ENCODE measurements at places on chromosomes 3 and 15. TPM values are rescaled to one million over a fixed set of nuclear protein-coding genes. Genes with fewer than 3 reads are reported as not detected.

GRCh38 chr3:141303481-141304223 is 64.7 kb upstream of the ZBTB38 start:
- peak; percentile 71 for DNase-seq
- H3K36me3 ChIP-seq: peaks cover 16% of the 10 kb centered on the region
- no peaks in the 10 kb centered on the region for H3K27me3 ChIP-seq
- H3K27ac ChIP-seq: no peak overlapping the region
- H3K4me1 ChIP-seq: peaks cover 4% of the 10 kb centered on the region

DNA sequence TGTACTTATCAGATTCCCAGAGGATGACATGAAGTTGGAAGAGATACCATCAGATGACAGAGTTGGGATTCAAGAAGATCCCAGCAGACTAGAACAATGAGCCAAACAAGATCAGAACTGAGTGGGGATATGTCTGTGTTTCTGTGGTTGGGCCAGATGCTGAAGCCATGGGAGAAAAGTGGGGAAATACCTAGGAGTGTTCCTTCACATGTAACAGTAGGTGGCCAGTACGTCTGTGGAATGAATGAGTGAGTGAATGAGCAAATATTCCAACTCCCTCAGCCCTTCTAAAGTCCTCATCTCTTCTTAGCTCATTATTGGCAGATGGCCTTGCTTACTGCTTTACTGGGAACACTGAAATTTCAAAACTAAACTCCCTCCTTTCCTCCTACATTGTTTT is 32.2 kb upstream of the GREM1 start:
- no peak overlapping the region for H3K27ac ChIP-seq
- DNase-seq: no peak
- peaks cover 21% of the 10 kb centered on the region for H3K36me3 ChIP-seq
- no peak overlapping the region for H3K4me3 ChIP-seq
- H3K4me1 ChIP-seq: no peaks in the 10 kb centered on the region

- no peaks in the 10 kb centered on the region for H3K36me3 ChIP-seq
- H3K27ac ChIP-seq: no peak overlapping the region
These were observed 77.9 kb upstream of the PRR23C start for GRCh38 chr3:139122612-139123011.

- no peak overlapping the region for H3K4me3 ChIP-seq
- peaks cover 10% of the 10 kb centered on the region for H3K4me1 ChIP-seq
- H3K27ac ChIP-seq: no peak overlapping the region
- H3K36me3 ChIP-seq: peaks cover 27% of the 10 kb centered on the region
These were observed 8.9 kb downstream of the ICE2 start for GRCh38 chr15:60469893-60470641.

GRCh38 chr3:33173103-33173502 is 45.5 kb downstream of the SUSD5 start:
- H3K36me3 ChIP-seq: no peaks in the 10 kb centered on the region
- no peak overlapping the region for H3K27ac ChIP-seq
- peaks cover 4% of the 10 kb centered on the region for H3K4me1 ChIP-seq
- H3K4me3 ChIP-seq: no peak overlapping the region
- no peak for DNase-seq

DNA sequence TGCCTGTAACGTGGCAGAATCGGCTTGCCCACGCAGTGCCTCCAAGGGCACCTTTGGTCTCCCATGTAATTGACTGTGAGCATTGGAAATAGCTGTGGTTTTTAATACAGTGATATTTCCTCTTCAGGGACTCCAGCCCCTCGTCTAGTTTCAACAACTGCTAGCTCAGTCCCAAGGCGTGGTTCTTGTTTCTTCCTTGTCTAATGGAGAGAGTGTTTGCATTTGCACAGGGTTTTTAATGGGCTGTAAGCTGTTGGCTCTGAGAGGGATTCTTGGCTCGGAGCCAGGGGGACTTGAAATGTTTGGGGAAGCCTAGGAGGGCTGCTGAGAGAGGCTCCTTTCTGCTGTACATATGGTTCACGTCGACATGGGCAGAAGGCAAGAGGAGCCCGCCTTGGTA is 86.2 kb downstream of the THSD4 start:
- no peaks in the 10 kb centered on the region for H3K36me3 ChIP-seq
- no peak overlapping the region for H3K4me3 ChIP-seq
- no peak overlapping the region for H3K27ac ChIP-seq
- no peaks in the 10 kb centered on the region for H3K4me1 ChIP-seq
- DNase-seq: no peak
- H3K27me3 ChIP-seq: no peaks in the 10 kb centered on the region

- peaks cover 12% of the 10 kb centered on the region for H3K36me3 ChIP-seq
- no peak overlapping the region for H3K27ac ChIP-seq
- DNase-seq: no peak
These were observed 33.4 kb downstream of the UBXN7 start for GRCh38 chr3:196398782-196399181.

Gene TMEM207
- not detected for total RNA-seq

Gene KCNAB1
- 0.79 TPM for total RNA-seq

DNA sequence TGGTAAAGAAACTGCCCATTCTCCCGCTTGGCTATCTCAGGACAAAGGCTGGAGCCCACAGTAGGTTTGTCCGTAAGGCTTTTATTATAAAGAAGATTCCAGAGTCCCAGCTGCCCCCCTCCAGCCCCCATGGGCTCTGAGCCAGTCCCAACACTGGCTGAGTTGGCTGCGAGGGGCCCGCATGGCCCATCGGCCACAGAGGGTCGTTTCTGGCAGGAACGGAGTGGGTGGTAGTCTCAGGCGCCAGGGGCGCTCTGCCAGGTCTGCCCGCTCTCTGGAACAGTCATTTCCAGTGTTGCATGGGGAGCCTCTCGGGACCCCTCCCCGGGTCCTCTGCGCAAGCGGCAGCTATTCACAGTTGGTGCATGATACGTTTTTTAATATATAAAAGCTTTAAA is 12.2 kb downstream of the H1-8 start:
- no peaks in the 10 kb centered on the region for H3K36me3 ChIP-seq
- no peaks in the 10 kb centered on the region for H3K27me3 ChIP-seq
- no peak overlapping the region for H3K27ac ChIP-seq
- H3K4me1 ChIP-seq: peaks cover 38% of the 10 kb centered on the region
- DNase-seq: no peak
- H3K4me3 ChIP-seq: no peak overlapping the region

GRCh38 chr3:187669675-187670504 is at the start of gene SST:
SST (minus strand) TSS chr3:187670394; CDS start chr3:187670291, 103 bp downstream.
- no peaks in the 10 kb centered on the region for H3K36me3 ChIP-seq
- H3K4me3 ChIP-seq: no peak within 1 kb of the TSS
- DNase-seq: peak; percentile 61
- H3K27ac ChIP-seq: no peak within 1 kb of the TSS
- peaks cover 94% of the 10 kb centered on the region for H3K27me3 ChIP-seq
- peaks cover 13% of the 10 kb centered on the region for H3K4me1 ChIP-seq

DNA sequence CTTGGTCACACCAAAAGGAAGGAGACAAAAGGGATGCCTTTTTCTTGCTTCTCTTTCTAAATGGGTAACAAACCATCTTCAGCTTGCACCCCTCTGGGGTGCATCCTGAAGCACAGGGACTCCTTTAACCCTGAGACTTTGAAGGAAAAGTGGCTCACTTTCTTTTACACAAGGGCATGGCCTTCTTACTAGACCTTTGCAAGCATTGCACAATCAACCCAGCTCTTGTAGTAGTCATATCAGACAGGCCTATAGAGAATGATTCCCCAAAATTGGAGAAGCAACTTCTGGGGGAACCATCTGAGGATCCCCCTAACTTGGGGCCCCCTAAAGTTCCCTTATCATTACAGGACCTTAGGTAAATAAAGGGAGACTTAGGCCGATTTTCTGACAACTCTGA is 56.1 kb upstream of the GK5 start:
- peaks cover 3% of the 10 kb centered on the region for H3K4me1 ChIP-seq
- H3K27me3 ChIP-seq: no peaks in the 10 kb centered on the region
- peaks cover 7% of the 10 kb centered on the region for H3K36me3 ChIP-seq
- no peak overlapping the region for H3K27ac ChIP-seq
- no peak overlapping the region for H3K4me3 ChIP-seq

DNA sequence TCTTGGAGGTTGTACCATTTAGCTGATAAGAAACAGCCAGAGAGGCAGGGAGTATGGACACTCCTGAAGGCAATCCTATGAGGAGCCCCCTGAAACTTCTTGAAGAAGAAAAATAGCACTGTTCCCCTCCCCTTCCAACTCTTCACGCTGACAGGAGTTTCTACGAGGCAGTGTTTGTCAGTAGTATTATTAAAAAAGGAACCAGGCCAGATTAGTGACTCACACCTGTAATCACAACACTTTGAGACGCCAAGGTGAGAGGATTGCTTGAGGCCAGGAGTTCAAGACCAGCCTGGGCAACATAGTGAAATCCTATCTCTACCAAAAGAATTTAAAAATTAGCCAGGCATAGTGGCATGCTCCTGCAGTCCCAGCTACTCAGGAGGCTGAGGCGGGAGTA is 38.7 kb downstream of the WWTR1 start:
- H3K36me3 ChIP-seq: no peaks in the 10 kb centered on the region
- DNase-seq: no peak
- H3K4me1 ChIP-seq: peaks cover 26% of the 10 kb centered on the region
- H3K4me3 ChIP-seq: no peak overlapping the region
- H3K27ac ChIP-seq: no peak overlapping the region

DNA sequence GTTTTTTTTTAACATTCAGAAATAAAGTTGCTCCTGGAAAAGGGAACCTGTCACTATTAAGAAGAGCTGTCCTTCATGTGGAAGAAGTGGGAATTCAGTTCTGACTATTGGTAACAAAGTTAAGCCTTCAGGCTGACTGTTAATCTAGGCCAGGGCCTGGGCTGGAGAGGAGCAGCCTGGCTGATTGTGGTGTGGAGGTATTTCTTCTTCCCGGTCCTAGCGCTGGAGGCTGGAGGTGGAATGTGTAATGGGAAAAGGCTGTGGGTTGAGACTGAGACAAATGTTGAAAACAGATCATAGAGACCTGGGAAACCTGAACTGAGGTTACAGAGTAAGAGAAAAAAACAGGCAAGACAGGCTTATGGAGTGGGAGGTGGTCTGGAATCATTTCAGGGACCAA is 23.8 kb upstream of the SH3BP5 start:
- H3K27ac ChIP-seq: peak overlapping the region; percentile 5
- H3K4me1 ChIP-seq: peaks cover 7% of the 10 kb centered on the region
- H3K4me3 ChIP-seq: no peak overlapping the region
- H3K27me3 ChIP-seq: peaks cover 3% of the 10 kb centered on the region
- H3K36me3 ChIP-seq: no peaks in the 10 kb centered on the region

Gene IQCB1
- 47.2 TPM for total RNA-seq

DNA sequence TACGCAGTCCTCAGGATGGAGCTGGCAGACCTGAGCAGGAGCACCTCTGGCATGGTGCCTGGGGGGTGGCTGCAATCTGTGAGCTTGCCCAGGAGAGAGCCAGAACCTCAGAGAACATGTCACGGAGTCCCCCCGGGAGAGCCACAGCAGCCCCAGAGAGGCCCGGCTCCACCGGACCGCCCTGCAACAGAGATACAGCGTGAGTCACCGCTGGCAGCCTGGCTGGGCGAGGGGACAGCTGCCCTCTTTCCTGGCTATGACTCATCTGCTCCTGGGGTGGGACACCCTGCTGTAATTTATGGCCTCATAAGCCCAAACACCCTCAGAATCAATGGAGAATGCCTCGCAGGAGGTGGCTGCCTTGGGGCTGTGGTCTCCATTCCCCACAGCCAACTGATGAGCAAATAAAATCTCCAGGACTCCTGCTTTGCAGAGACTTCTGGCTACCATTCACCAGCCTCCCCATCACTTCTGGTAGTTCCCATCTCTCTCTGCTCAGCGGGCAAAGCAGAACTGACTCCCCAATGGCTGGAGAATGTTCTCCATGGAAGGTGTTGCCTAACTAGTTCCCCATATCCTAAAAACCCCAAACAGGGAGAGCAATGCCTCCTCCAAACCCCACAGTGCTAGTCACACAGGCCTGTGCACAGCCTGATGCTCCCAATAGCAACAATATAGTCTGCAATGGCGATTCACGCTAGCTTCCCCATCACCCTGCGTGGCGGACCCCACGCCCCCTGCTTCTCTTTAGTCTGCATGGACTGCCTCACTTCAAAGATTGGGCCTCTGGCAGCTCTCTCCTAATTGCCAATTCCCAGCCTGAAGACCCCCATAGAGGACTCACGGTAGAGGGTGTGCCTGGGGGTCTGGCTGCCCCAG is 21.6 kb downstream of the ACSBG1 start:
- H3K4me3 ChIP-seq: peak overlapping the region; percentile 41
- no peaks in the 10 kb centered on the region for H3K27me3 ChIP-seq
- no peak for DNase-seq
- no peaks in the 10 kb centered on the region for H3K36me3 ChIP-seq
- peak overlapping the region; percentile 94 for H3K27ac ChIP-seq

DNA sequence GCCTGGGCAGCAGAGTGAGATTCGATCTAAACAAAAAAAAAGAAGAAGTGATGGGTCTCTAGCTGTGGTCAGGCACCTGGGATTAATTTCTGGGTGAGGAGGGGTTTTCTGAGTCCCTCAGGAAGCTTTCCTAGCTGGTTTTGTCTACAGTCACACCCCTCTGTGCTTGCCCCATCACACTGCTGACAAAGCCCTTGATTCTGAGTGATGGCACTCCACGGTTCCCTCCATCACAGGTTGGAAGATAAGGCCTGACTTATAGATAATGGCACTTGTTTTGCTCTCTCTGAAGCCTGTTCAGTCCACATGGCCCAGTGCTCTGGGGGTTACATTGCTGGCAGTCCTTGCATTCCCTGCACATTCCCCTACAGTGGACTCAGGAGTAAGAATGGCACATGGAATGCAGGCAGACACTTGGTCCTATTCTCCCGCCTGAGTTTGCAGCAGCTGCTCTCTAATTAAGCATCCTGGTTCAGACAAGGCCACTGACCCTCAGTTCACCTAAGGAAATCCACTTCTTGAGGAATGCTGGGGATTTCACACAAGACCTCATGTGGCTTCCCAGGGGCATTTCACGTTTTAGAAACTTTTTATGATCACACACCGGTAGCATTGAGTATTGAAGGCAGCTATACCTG is 81.0 kb upstream of the NMNAT3 start:
- no peak for DNase-seq
- H3K27ac ChIP-seq: peak overlapping the region; percentile 10
- H3K4me1 ChIP-seq: peaks cover 7% of the 10 kb centered on the region
- no peaks in the 10 kb centered on the region for H3K27me3 ChIP-seq
- H3K4me3 ChIP-seq: no peak overlapping the region

GRCh38 chr15:99593070-99593469 is 27.3 kb downstream of the MEF2A start:
- peaks cover 33% of the 10 kb centered on the region for H3K36me3 ChIP-seq
- DNase-seq: no peak
- H3K4me3 ChIP-seq: no peak overlapping the region
- no peaks in the 10 kb centered on the region for H3K27me3 ChIP-seq
- H3K27ac ChIP-seq: no peak overlapping the region
- peaks cover 3% of the 10 kb centered on the region for H3K4me1 ChIP-seq

- H3K27ac ChIP-seq: no peak overlapping the region
- no peaks in the 10 kb centered on the region for H3K27me3 ChIP-seq
- no peak for DNase-seq
- H3K36me3 ChIP-seq: peaks cover 6% of the 10 kb centered on the region
- H3K4me3 ChIP-seq: no peak overlapping the region
These were observed 227.8 kb upstream of the P2RY1 start for GRCh38 chr3:152607179-152607578.
